ENCODE measurements at places on chromosomes 7 and 10. TPM values are rescaled to one million over a fixed set of nuclear protein-coding genes. Genes with fewer than 3 reads are reported as not detected.
A peak's percentile ranks its signal among the peaks of the same experiment; 100 is the strongest.

DNA sequence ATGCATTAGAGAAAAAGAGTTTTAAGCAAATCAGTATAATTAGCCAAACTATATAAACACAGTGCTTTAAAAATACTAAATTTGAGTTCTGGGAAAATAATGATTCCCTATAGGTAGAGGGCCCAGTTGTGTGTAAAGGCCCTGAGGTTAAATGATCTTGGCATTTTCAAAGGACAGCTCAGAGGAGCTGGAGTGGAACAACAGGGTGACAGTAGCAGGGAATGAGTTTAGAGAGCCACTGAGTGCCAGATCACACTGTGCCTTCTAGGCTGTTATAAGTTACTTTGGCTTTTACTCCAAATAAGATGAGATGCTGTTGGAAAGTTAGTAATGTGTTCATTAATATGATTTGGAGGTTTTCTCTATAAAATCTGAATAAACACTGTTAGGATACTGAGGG lies 34.6 kb downstream of the VWDE start:
- H3K4me1 ChIP-seq, result no peaks in the 10 kb centered on the region
- H3K27ac ChIP-seq, result no peak overlapping the region
- DNase-seq, result no peak
- H3K36me3 ChIP-seq, result no peaks in the 10 kb centered on the region

- no peak overlapping the region for H3K4me3 ChIP-seq
- H3K27me3 ChIP-seq, result no peaks in the 10 kb centered on the region
- no peaks in the 10 kb centered on the region for H3K4me1 ChIP-seq
Measured at GRCh38 chr10:85213493-85213892, 885.1 kb downstream of the CCSER2 start.

GRCh38 chr7:21067216-21067615 lies 280.5 kb upstream of the SP8 start:
- DNase-seq, result no peak
- H3K4me1 ChIP-seq, result no peaks in the 10 kb centered on the region
- H3K27ac ChIP-seq, result no peak overlapping the region
- H3K27me3 ChIP-seq, result no peaks in the 10 kb centered on the region
- no peak overlapping the region for H3K4me3 ChIP-seq

GRCh38 chr10:117096599-117097201 lies 41.4 kb downstream of the VAX1 start:
- no peak overlapping the region for H3K4me3 ChIP-seq
- H3K27ac ChIP-seq, result no peak overlapping the region
- no peak for DNase-seq

DNA sequence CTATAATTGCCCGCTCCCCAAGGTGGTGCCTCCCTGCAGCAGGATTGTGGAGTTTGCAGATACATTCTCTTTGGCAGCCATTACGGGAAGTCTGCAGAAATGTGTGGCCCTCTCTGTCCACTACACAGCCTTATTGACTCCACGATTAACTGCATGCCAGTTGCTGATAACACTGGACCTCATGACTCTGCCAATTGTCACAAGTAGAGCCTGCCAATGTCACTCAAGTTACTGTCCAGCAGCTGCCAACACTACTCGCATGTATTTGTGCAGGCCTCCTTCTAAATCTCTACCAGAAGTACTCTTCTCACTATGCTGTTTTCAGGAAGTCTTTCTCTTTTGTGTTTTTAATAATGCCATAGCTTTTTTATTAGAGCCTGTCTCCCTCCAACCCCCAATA lies 128.8 kb downstream of the PPP1R3A start:
- H3K27ac ChIP-seq, result no peak overlapping the region
- H3K36me3 ChIP-seq, result no peaks in the 10 kb centered on the region
- H3K27me3 ChIP-seq, result no peaks in the 10 kb centered on the region
- no peak overlapping the region for H3K4me3 ChIP-seq
- DNase-seq, result no peak

- no peak overlapping the region for H3K4me3 ChIP-seq
- no peaks in the 10 kb centered on the region for H3K27me3 ChIP-seq
Measured at GRCh38 chr7:116279217-116279616, 68.9 kb downstream of the TES start.

DNA sequence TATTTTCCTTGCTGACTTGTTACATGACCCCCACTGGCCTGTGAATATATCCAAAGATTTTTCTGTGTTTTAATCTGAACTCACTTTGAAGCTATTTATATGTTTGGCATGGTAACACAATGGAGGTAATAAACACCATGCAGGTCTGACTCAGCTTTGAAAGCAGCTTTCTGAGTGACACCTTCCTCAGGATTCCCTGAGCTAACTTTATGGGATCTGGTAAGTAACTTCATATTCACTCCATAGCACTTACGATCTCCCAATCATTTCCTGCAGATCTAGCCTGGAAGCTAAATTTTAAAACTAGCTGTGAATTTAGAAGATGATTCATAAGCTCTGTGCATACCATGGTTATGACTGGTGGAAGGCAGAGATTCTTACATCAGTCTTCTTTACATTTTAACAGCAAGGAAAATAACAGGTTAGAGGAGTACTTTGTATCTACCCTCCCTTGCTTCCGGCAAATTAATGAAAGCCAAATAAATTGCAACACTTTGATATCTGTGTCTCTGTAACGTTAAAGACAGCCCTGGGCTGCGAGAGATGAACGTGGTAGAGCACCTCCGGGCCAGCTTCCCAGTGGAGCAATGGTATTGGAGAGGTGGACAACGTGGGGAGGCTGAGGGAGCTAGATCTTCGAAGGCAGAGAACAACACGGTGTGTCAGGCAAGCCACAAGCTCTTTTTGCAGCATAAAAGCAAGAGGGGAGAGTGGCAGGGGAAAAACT lies 170.2 kb upstream of the KLF14 start:
- DNase-seq, result peak; percentile 96
- peak overlapping the region; percentile 100 for H3K27ac ChIP-seq
- H3K4me1 ChIP-seq, result peaks cover 97% of the 10 kb centered on the region

DNA sequence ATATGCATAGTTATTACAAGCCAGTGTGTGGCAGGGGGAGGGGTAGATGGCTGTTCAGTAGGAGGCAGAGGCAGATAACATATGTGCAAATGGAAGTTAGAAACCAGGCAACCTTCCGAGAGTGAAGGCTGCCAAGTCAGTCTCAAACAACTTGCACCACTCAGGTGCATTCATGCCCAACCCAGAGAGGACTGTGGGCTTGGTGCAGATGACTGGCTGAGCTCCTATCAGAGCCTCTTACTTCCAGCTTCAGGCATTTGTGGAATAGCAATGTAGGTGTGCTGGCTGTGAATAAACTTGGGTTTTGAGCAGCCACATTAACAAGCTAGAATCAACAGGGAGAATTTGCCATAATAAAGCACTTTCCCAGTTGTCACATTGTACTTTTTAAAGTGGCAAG lies 789.8 kb downstream of the PHTF2 start:
- H3K4me3 ChIP-seq, result no peak overlapping the region
- no peaks in the 10 kb centered on the region for H3K36me3 ChIP-seq
- H3K27me3 ChIP-seq, result no peaks in the 10 kb centered on the region
- no peak overlapping the region for H3K27ac ChIP-seq
- no peak for DNase-seq

- no peak overlapping the region for H3K27ac ChIP-seq
- H3K4me3 ChIP-seq, result no peak overlapping the region
- DNase-seq, result no peak
- no peaks in the 10 kb centered on the region for H3K4me1 ChIP-seq
Measured at GRCh38 chr10:110216942-110217661, 9.7 kb downstream of the MXI1 start.

DNA sequence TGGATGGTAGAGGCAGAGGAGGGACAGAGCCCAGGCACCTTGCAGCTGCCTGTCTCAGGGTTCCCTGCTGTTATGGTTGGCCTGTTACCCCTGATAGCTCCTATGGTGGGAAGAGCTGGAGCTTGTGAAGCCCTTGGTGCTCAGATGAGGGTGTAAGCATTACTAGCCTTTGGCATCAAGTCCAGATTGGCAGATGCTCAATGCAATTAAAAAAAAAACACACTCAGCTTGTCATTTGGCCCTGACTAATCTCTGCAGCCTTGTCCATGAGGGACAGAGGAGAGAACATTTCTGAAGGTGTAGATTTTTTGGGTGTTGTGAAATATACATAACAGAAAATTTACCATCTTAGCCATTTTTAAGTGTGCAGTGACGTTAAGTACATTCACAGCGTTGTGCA lies 86.3 kb downstream of the PLPP4 start:
- H3K27me3 ChIP-seq, result no peaks in the 10 kb centered on the region
- no peaks in the 10 kb centered on the region for H3K36me3 ChIP-seq
- no peaks in the 10 kb centered on the region for H3K4me1 ChIP-seq
- no peak overlapping the region for H3K4me3 ChIP-seq
- H3K27ac ChIP-seq, result no peak overlapping the region

- H3K36me3 ChIP-seq, result no peaks in the 10 kb centered on the region
- no peak overlapping the region for H3K4me3 ChIP-seq
- no peak overlapping the region for H3K27ac ChIP-seq
- H3K27me3 ChIP-seq, result peaks cover 25% of the 10 kb centered on the region
- no peak for DNase-seq
Measured at GRCh38 chr10:62938672-62939071, 122.5 kb upstream of the EGR2 start.

DNA sequence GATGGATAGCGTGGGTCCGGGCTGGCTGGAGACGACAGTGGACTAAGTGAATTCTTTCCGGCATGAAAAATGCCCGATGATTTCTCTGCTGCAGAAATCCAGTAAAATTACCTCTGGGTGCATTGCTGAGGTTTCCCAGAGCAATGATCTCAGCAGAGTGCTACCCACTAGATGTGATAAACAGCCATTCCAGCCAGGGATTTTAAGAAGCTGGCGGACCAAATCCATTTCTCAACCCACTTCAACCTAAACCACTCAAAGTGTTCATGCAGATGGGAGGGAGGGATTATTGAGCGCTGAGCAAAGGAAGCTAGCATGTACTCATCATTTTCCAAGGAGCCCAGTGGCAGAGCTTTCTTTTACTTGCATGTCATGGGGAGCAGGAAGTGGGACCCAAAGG lies 116.7 kb downstream of the PRKCQ start:
- no peaks in the 10 kb centered on the region for H3K36me3 ChIP-seq
- no peak for DNase-seq
- 0 out of 2 replicates have a peak, but pooled peaks cover 4% of the 10 kb centered on the region for H3K27me3 ChIP-seq
- H3K27ac ChIP-seq, result no peak overlapping the region
- H3K4me1 ChIP-seq, result no peaks in the 10 kb centered on the region

- no peaks in the 10 kb centered on the region for H3K27me3 ChIP-seq
- DNase-seq, result no peak
- no peak overlapping the region for H3K27ac ChIP-seq
- no peak overlapping the region for H3K4me3 ChIP-seq
- H3K4me1 ChIP-seq, result no peaks in the 10 kb centered on the region
Measured at GRCh38 chr7:88202799-88203198, 17.0 kb downstream of the SRI start.

DNA sequence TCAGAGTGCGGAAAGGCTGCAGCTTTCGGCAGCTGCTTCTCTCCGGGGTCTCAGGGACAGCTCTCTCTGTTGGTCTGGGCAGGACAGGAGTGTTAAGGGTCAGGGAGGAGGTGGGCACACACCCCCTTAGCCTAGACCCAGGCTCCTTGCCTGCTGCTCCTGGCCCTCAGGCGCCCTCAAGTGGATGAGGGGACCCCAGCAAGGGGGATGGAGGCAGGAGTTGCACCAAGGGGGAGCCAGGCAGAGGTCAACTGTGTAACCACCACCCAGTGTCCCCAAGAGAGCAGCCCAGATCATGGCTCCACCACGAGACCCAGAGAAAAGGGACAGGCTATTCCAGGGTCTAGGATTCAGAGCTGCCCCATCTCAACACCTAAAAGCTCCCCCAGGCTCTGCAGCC lies 26.9 kb downstream of the SPOCK2 start:
- H3K4me3 ChIP-seq, result no peak overlapping the region
- H3K4me1 ChIP-seq, result peaks cover 43% of the 10 kb centered on the region
- no peaks in the 10 kb centered on the region for H3K27me3 ChIP-seq
- H3K27ac ChIP-seq, result peak overlapping the region; percentile 67
- DNase-seq, result no peak

- no peaks in the 10 kb centered on the region for H3K36me3 ChIP-seq
- no peak overlapping the region for H3K27ac ChIP-seq
- H3K4me1 ChIP-seq, result no peaks in the 10 kb centered on the region
Measured at GRCh38 chr7:40311307-40311706, 176.5 kb downstream of the SUGCT start.

DNA sequence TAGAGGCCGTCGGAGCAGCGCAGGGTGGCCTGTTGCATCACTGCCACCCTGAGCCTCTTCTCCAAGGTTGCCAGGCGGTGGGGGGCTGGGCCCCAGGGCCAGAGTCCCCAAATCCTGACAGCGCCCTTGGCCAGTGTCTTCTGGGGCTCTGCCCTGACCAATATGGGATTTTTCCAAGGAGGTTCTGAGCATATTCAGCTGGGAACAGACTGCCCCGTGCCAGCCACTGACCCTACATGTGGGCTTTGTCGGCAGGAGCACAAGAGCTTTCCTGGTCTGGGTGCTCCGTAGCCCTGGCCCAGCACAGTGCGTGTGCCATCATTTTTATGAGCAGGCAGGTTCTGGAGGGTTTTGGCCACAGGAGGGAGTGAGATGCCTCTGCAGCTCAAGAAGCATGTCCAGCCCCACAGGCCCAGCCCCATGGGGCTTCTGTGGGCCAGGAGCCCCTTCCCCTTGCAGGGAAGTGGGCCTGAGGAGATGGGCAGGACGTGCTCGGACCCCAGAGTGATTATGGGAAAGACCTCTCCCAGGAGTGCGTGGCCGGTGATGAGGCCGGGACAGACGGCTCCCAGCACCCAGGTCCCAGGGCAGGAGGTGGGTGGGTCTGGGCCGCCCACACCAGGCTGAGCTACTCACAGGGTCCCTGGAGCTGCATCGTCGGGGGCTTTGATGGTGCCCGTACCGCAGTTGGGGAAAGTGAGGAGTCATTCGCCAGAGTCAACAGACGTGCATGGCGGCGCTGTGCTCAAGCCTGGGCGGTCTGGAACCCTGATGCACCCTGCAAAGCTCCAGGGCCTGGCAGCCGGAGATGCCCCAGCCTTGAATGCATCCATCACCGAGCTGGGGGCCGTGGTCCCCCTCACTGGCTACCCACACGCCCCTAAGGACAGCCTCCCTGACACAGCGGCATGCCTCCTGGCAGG lies 66.6 kb downstream of the PWWP2B start:
- H3K27me3 ChIP-seq, result no peaks in the 10 kb centered on the region
- H3K4me1 ChIP-seq, result peaks cover 26% of the 10 kb centered on the region
- H3K27ac ChIP-seq, result peak overlapping the region; percentile 7
- no peak for DNase-seq
- no peak overlapping the region for H3K4me3 ChIP-seq

The EEPD1 gene
- total RNA-seq, result 48.0 TPM

The PTPN20 gene
- 9.5 TPM for total RNA-seq

The PSD gene
- 2.4 TPM for total RNA-seq

The MYH16 gene
- 0.23 TPM for total RNA-seq

The ACHE gene
- total RNA-seq, result 10.4 TPM

The NPY4R2 gene
- total RNA-seq, result 0.64 TPM

The FAM241B gene
- 29.1 TPM for total RNA-seq

The ACTA2 gene
- 4.7 TPM for total RNA-seq

All from Panc1 (cell line).